Right lobe of liver (tissue), 6 donors: ENCODE measurements at places on chromosomes 13 and 19. TPM values are rescaled to one million over a fixed set of nuclear protein-coding genes. Genes with fewer than 3 reads are reported as not detected.
A peak's percentile ranks its signal among the peaks of the same experiment; 100 is the strongest.

DNA sequence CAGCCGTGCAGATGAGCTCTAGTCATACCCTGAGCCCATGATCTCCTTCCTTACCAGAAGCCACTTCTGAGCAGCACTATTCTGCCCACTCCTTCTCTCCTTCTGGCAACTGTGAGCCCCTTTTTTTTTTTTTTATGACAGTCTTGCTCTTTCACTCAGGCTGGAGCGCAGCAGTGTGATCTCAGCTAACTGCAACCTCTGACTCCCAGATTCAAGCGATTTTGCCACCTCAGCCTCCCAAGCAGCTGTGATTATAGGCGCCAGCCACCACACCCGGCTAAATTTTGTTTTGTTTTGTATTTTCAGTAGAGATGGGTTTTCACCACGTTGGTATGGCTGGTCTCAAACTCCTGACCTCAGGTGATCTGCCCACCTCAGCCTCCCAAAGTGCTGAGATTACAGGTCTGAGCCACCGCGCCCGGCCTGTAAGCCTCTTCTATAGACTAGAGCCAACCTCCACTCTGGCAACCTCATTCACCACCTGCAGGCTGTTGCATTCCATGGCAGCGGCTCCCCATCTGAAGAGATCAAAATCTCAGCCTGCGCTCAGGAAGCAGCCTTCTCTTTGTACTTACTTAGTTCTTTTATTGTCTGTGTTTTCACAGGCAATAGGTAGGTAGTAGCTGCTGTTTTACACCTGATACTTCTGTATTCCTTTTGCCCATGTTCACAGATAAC lies 34.8 kb upstream of the NDFIP2 start:
- no peak for DNase-seq
- H3K36me3 ChIP-seq: no peaks in the 10 kb centered on the region
- no peak overlapping the region for H3K27ac ChIP-seq

DNA sequence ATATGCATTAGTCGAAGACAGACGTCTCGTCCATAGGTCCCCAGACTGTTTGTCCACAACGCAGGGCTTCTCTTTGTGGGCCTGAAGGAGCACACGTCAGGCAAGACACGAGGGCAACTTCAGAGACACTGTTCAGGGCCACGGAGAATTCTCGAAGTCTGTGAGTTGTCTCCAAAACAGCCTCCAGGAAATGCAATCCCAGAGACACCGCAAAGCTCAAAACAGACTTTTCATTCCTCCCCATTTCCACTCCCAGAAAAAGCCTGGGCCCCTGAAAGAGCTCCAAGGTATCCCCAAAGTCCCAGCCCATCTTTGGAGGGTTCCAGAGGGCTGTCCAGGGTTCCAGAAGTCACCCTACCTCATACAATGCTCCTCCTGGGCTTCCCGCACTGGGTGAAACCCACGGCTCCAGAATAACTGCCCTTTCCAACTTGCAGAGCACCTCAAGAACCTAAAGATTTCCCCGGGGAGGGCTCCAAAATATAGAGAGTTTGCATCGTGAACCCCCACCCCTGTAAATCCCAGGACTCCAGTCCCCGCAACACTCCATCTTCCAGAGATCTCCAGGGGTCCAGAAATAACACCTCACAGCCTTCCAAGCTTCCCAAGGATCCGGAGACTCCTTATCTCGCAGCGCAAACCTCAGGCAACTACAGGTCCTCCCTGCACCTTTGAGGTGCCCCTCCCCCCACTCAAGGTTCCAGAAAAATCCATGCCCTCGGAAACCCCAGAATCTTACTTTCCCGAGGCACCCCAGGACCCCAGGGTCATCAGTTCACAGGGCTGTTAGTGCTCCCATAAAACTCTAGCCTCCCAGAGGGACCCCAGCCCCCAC lies 687 bp upstream of the FTL start:
- no peaks in the 10 kb centered on the region for H3K4me1 ChIP-seq
- no peaks in the 10 kb centered on the region for H3K27me3 ChIP-seq
- peak overlapping the region; percentile 97 for H3K27ac ChIP-seq
- H3K4me3 ChIP-seq: peak overlapping the region; percentile 97

GRCh38 chr19:45765702-45766295 lies 3.3 kb downstream of the SIX5 start:
- DNase-seq: no peak
- no peaks in the 10 kb centered on the region for H3K4me1 ChIP-seq
- H3K27ac ChIP-seq: no peak overlapping the region
- no peak overlapping the region for H3K4me3 ChIP-seq
- H3K36me3 ChIP-seq: no peaks in the 10 kb centered on the region

DNA sequence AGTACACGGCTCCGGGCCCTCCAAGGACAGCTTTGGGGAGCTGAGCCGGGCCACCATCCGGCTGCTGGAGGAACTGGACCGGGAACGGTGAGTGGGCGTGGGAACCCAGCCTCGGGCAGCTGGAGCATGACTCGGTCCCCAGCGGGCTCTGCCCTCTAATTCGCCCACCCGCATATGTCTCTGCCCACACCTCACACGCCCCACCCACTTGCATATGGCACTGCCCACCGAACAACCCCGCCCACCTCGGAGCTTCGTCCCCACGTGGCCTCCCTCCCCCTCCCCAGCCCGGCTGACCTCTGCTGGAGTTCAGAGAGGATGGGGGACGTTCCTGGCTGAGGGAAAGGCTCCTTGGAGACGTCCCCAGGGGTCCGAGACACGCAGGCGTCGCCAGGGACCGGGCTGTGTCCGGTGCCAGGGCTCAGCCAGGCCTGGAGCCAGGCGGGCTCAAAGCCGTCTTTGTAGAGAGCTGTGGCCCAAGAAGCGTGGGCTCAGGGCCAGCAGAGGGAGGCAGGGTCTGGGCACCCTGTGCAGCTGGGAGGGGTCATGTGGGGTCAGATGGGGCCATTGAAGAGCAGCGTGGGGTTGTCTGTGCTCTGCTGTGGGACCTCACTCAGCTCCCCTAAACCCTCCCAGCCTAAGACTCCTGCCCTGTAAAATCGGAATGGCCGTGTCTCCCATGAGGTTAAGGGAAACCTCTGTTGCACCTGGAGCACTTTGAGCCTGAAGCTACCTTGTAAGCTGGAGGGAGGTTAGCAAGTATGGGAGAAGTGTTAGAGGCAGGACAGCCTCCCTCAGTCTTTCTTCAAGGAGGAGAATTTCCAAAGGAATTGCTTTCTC lies 3.8 kb downstream of the APC2 start:
- peaks cover 24% of the 10 kb centered on the region for H3K27me3 ChIP-seq
- DNase-seq: no peak
- no peak overlapping the region for H3K27ac ChIP-seq
- H3K36me3 ChIP-seq: no peaks in the 10 kb centered on the region
- no peaks in the 10 kb centered on the region for H3K4me1 ChIP-seq

DNA sequence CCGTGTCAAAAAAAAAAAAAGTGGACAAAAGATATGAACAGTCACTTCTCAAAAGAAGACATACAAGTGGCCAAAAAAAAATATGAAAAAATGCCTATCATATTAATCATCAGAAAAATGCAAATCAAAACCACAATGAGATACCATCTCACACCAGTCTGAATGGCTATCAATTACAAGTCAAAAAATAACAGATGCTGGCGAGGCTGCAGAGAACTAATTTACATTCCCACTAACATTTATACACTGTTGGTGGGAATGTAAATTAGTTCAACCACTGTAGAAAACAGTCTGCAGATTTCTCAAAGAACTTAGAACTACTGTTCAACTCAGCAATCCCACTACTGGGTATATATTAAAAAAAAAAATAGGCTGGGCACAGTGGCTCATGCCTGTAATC lies 26.5 kb upstream of the FOXO1 start:
- no peak for DNase-seq
- no peak overlapping the region for H3K4me3 ChIP-seq
- no peaks in the 10 kb centered on the region for H3K36me3 ChIP-seq

DNA sequence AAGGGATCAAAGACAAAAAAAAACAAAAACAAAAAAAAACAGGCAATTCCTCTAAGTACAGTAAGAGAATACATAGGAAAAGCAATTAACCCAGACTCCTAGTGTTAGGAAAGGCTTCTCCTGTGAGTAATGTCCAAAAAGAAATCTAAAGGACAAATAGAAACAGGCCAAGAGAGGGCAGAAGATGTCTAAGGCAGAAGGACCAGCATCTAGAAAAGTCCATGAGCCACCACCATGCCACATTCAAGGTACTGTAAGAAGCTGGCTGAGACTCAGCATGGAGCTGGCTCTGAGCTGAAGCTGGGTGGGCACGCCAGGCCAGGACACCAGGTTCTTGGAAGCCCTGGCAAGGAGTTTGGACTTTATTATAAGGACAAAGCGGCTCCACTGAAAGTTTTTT lies 118.1 kb upstream of the FRY start:
- H3K4me3 ChIP-seq: no peak overlapping the region
- no peak for DNase-seq
- H3K36me3 ChIP-seq: no peaks in the 10 kb centered on the region
- no peaks in the 10 kb centered on the region for H3K4me1 ChIP-seq
- no peaks in the 10 kb centered on the region for H3K27me3 ChIP-seq

GRCh38 chr19:29547361-29547960 lies 21.7 kb downstream of the VSTM2B start:
- no peaks in the 10 kb centered on the region for H3K36me3 ChIP-seq
- H3K27ac ChIP-seq: no peak overlapping the region
- H3K4me3 ChIP-seq: no peak overlapping the region
- no peaks in the 10 kb centered on the region for H3K4me1 ChIP-seq
- H3K27me3 ChIP-seq: no peaks in the 10 kb centered on the region

DNA sequence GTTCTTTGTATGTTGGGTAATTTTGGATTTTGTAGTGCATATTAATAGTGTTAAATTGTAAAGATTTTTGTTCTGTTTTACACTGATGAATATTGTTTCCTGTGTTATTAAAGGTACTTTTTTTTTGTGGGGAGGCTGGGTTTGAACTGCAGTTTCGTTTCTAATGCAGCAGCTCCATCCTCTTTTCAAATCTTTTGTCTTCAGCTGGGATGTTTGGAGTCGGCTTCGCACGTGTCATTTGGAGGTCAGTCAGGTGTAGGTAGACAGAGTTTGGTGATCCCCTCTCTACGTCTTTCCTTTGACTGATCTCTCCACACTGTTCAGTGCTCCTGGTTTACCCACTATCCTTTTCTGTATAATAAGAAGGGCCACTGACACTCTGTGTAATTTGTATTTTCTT lies 30.3 kb downstream of the TDRD3 start:
- H3K4me3 ChIP-seq: no peak overlapping the region
- H3K4me1 ChIP-seq: no peaks in the 10 kb centered on the region
- H3K36me3 ChIP-seq: no peaks in the 10 kb centered on the region
- H3K27me3 ChIP-seq: no peaks in the 10 kb centered on the region

- peaks cover 11% of the 10 kb centered on the region for H3K4me1 ChIP-seq
- no peak for DNase-seq
- no peaks in the 10 kb centered on the region for H3K27me3 ChIP-seq
- no peak overlapping the region for H3K4me3 ChIP-seq
- H3K27ac ChIP-seq: no peak overlapping the region
These were observed 12.1 kb upstream of the ANGPTL8 start for GRCh38 chr19:11227195-11227886.

DNA sequence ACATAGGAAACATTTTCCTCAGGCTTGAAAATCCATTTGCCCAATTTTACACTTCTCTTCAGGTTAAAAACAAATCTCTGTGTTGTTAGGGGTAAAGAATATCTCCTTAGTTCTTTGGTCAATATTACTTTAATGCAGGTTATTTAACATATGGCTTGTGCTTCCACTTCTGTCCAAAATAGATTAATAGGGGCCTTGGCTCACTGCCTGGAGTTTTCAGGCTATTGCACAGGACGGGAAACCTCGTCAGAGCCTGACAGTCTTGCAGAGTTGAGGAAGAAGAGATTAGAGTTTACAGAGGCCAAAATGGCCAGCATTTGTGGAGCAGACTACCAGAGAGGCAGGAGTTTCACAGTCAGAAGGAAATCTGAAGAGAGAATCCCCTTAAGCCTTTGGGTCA lies 863.9 kb upstream of the GPC6 start:
- H3K36me3 ChIP-seq: no peaks in the 10 kb centered on the region
- no peaks in the 10 kb centered on the region for H3K4me1 ChIP-seq
- no peak overlapping the region for H3K27ac ChIP-seq
- no peaks in the 10 kb centered on the region for H3K27me3 ChIP-seq
- H3K4me3 ChIP-seq: no peak overlapping the region

DNA sequence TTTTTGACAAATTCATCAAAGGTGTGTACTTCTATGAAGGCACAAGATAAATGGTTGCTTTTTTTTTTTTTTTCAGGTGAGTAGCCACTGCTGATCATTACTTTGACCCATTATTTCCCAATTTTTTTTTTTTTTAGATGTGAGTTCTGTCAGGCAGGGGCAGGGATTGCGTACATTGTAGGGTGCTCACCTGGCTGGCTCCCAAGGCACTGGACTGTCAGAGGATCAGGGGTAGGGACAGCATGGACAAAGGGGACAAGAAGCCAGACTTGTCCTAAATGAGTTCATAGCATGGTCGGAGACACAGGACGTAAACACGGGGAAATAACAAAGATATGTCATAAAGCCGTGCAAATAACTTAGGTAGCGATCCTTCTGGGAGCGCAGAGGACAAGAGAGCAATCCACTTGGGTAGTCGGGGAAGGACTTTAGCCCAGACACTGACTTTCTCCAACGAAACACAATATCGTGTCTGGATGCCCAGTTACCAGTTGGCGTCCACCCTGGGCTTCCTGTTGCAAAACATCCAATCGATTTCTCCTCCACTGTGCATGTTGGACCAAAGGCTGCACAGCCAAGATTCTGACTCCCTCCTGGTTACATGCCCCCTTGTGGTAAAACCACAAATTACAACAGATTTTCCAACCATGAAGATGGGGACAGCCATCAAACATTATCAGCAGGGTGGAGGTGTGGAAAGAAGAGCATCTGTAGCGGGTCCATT lies 27.5 kb upstream of the KATNAL1 start:
- H3K36me3 ChIP-seq: no peaks in the 10 kb centered on the region
- no peak overlapping the region for H3K27ac ChIP-seq
- H3K4me3 ChIP-seq: peak overlapping the region; percentile 11
- no peaks in the 10 kb centered on the region for H3K27me3 ChIP-seq
- peak; percentile 82 for DNase-seq

- no peaks in the 10 kb centered on the region for H3K4me1 ChIP-seq
- no peaks in the 10 kb centered on the region for H3K27me3 ChIP-seq
- no peak for DNase-seq
- no peak overlapping the region for H3K27ac ChIP-seq
- H3K4me3 ChIP-seq: no peak overlapping the region
These were observed 7.0 kb downstream of the CUL4A start for GRCh38 chr13:113216254-113217048.

GRCh38 chr13:112341976-112342735 lies 34.0 kb upstream of the SPACA7 start:
- no peaks in the 10 kb centered on the region for H3K4me1 ChIP-seq
- H3K36me3 ChIP-seq: no peaks in the 10 kb centered on the region
- H3K27ac ChIP-seq: no peak overlapping the region
- H3K4me3 ChIP-seq: no peak overlapping the region
- no peak for DNase-seq

TLE2 gene
- 8.5 TPM for total RNA-seq

ARMC6 gene
- total RNA-seq: 63.0 TPM

COG3 gene
- total RNA-seq: 18.9 TPM

CILP2 gene
- total RNA-seq: 0.25 TPM

COX6B2 gene
- total RNA-seq: not detected

ZNF837 gene
- 3.9 TPM for total RNA-seq
